CMK (cell line): ENCODE measurements at places on chromosomes 1 and 21.

GRCh38 chr1:208178091-208178529 lies 66.1 kb downstream of the PLXNA2 start:
- no peak for DNase-seq

DNA sequence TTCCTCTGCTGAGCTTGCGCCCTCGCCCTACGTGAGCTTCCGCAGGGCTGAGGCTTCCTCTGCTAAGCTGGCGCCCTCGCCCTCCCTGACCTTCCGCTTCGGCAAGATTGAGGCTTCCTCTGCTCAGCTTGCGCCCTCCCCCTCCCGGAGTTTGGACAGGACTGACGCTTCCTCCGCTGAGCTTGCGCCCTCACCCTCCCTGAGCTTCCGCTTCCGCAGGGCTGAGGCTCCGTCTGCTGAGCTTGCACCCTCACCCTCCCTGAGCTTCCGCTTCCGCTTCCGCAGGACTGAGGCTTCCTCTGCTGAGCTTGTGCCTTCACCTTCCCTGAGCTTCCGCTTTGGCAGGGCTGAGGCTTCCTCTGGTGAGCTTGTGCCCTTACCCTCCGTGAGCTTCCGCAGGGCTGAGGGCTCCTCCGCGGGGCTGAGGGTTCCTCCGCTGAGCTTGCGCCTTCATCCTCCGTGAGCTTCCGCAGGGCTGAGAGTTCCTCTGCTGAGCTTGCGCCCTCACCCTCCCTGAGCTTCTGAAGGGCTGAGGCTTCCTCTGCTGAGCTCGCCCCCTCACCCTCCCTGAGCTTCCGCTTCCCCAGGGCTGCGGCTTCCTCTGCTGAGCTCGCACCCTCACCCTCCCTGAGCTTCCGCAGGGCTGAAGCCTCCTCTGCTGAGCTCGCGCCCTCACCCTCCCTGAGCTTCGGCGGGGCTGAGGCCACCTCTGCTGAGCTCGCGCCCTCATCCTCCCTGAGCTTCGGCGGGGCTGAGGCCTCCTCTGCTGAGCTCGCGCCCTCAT lies 753.6 kb upstream of the TPTE start:
- DNase-seq, result no peak

- no peak for DNase-seq
Observed at GRCh38 chr1:167489571-167490340, 28.6 kb downstream of the CD247 start.

- DNase-seq, result no peak
Observed at GRCh38 chr1:169271098-169271497, 96.5 kb downstream of the NME7 start.

- DNase-seq, result no peak
Observed at GRCh38 chr1:101000131-101000873, 25.3 kb downstream of the DPH5 start.

DNA sequence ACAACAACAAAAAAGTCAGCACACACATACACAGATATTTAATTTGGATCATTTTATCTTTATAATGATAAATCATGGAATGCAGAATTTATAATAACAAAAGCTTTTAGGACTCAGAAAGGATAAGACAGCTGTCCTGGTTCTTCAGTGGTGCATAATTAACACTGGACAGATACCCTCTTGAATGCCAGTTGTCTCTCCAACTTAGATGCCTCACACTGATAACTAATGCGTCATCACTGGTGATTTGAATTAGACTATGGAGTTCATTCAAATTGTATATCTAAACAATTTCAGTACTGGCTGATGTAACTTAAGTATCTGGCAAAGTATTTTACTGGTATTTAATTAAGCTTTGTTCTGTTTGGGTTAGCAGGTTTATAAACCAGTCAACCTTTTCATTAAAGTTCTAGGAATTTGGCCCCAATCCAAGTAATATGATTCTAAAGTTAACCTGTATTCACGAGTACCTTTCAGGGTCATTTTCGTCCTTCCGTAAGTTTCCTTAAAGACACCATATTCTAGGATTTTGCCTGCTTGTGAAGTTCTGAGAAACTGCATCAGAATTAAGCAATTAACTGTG lies 1199.5 kb upstream of the TMPRSS15 start:
- DNase-seq, result peak; percentile 37

DNA sequence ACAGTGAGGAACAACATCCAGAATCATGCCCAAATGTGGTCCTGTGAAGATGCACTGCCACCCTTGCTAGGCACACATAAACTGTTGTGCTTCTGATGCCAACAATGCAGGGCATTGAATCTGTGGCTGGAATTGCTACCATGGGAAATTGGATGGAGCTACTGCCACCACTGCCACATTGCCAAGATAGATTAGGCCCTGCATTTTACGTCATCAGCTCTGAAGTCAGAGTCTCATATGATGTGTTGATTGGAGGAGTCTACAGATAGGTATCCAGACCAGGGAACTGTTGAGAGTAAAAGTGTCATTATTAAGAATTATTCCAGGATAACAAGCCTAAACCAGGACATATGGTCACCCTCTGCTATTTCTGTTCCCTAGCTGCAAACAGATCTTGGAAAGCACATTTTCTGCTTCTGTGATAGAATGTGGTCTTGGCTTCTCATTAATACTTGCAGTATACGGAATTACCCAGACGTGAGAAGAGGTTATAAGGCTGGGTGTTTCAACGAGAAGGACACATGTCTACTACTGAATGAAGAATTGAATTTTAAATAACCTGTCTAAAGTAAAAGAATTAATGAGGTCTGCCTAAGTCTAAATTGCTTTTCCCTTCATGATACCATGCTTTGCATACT lies 106.6 kb downstream of the TNNI3K start:
- DNase-seq, result no peak

DNA sequence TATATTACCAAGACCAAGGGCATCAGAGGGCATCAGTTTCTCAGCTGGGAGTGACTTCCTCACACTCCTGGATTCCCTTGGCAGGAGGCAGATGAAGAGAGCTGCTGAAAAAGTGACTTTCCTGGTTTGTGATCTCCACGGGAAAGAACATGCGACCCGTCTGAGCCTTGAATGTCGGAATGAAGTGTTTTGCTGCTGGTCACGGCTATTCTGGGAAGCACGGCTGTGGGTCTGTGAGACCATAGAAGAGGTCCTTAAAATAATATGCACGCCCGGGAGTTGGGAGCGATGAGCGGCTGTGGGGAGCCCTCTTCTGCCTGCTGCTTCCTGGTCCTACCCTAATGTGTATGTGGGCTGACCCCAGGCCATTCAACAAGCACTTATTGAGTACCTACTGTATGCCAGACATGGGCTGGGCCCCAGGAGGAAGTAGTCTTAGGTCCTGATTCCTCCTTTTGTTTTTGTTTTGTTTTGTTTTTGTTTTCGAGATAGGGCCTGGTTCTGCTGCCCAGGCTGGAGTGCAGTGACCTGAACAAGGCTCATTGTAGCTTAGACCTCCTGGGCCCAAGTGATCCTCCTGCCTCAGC lies 13.2 kb upstream of the UMODL1 start:
- DNase-seq, result no peak

DNA sequence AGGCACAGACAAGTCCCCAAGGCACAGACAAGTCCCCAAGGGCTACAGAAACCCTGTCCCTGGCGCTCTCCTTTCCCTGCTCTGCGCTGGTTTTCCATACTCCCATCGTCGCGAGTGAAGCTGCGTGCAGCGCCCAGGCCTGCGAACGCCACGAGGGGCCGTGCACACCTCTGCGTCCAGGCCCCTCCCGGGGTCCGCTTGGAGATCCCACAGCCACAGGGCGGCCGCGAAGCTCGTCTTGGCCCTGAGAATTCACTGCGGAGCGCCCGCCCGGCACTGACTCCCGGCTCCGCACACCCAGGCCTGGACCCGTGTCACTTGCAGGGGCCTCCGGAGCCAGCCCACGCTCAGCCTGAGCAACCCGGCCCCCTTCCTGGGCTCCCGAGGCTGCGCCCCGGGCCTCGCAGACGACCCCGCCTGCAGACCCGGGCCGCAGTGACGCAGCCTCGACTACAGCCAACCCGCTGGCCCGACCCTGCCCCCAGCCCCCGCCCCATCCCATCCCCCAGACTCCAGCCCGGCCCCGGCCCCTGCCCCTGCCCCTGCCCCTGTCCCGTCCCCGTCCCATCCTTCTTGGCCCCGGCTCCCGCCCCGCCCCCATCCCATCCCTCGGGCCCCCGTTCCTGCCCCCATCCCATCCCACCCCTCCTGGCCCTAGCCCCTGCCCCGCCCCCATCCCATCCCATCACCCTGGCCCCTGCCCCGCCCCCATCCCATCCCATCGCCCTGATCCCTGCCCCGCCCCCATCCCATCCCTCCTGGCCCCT lies 841 bp downstream of the POFUT2 start:
- DNase-seq, result no peak

GRCh38 chr1:1903224-1903623 lies 11.8 kb upstream of the CALML6 start:
- no peak for DNase-seq

- DNase-seq, result no peak
Observed at GRCh38 chr21:42438316-42439205, 34.9 kb downstream of the UBASH3A start.

GRCh38 chr1:230152999-230153398 lies 86.0 kb downstream of the GALNT2 start:
- no peak for DNase-seq

DNA sequence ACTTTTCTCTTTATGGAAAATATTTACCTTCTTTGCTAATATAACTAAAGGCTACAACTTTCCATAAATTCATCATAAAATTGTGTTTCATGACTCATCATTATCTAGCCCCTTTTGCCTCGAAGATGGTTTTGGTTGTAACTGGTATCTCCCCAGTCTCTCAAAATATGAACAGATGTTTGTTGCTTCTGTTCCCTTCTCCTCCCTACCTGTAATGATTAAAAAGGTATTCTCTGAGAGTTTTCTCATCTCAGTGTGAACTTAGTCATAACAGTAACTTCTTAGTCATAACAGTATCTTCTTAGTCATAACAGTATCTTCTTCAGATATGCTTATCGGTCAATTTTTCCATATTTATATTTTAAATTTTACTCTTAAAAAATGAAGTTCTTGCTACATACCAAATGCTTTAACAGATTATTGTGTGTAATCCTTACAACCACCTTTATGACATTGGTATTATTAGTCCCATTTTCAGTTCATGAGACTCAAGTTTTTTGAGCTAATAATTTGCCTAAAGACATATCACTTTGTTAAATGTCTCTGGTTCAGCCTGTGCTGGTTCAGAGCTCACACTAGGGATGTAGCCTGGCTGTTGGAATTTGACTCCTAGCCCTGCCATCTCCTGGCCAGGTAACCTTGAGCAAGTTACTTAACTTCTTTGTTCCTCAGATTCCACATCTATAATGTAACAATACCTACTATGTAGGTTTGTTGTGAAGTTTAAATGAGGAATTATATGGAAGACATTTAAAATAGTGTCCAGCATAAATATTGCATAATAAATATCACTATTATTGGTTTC lies 32.6 kb downstream of the ATP1B1 start:
- DNase-seq, result no peak

DNA sequence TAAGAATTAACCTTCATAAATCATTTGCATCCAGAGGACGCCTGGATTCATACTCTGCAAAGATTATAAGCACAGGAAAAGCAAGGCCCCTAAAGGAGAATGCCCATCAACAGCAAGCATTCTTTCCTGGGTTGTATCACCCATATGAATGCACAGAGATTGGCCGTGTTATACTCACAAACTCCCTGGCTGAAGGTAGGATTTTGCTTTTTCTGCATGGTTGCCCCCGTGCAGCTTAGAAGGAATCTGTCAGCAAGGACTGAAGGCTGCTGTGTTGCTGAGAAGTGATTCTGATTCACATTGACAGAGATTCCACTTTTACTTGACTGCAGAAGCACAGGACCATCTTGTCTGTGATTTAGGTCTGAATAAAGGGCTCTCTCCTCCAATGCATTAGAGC lies 283.0 kb downstream of the LRRIQ3 start:
- no peak for DNase-seq

GRCh38 chr1:43279161-43279560 lies 6.2 kb downstream of the C1orf210 start:
- DNase-seq, result no peak

- DNase-seq, result no peak
Observed at GRCh38 chr21:15004721-15005370, 60.0 kb downstream of the NRIP1 start.

DNA sequence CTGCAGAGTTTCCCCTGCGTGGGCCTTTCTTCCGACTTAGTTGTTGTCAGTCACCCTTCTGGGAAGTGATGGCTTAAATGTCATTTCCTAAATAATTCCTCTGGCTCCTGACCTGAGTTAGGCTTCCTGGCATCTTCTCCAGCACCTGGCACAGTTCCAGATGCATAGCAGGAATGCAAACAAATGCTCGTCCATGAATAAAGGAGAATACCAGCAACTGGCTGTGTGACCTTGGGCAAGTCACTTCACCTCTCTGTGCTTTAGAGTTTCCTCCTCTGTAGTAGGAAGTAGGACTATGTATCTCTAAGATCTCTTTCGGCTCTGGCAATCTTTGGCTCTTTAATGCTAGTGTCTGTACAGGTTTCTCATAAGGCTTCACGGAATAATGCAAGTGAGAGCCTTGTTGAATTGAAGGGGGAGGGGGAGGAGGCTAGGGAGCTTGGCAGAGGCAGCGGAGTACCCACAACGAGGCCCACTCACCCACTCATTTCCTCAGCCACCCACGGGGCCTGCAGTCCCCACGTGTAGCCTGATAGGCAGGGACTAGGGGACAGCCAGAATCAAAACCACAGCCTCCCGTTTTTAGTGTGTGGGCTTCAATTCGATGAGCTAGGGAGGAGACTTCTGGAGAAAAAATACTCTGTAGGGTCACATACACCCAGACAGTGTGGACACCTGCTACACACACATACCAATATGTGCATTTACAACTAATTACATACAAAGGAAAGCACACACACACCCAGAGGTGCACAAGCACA lies 48.1 kb downstream of the TENT5C start:
- no peak for DNase-seq

GRCh38 chr1:214135886-214136285 lies 145.1 kb upstream of the SMYD2 start:
- no peak for DNase-seq

DNA sequence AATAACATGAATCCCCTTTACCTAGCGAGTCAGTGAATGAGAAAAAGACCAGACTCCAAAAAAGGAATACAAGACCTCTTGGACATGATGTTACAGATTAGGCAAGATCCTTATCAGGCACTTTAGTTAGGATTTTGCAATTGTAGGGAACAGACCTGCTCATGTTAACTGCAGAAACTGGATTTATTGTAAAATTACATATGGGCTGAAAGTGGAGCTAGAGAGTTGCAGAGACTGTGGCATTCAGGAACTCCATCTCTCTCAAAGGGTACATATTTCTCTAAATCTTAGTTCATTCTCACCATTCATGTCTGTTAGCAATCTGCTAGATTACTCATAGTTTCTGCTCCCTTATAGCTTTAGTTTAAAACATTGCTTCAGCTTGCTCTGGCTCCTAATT lies 142.2 kb downstream of the PAPPA2 start:
- no peak for DNase-seq

GRCh38 chr1:21322681-21323016 lies 32.4 kb upstream of the ECE1 start:
- peak; percentile 74 for DNase-seq

- no peak for DNase-seq
Observed at GRCh38 chr1:36714301-36714700, 231.6 kb upstream of the CSF3R start.
